ENCODE measurements at places on chromosomes 7 and 10. TPM values are rescaled to one million over a fixed set of nuclear protein-coding genes. Genes with fewer than 3 reads are reported as not detected.
A peak's percentile ranks its signal among the peaks of the same experiment; 100 is the strongest.

- peak; percentile 86 for DNase-seq
Observed at GRCh38 chr7:84529480-84530205, 335.1 kb upstream of the SEMA3A start.

- DNase-seq = no peak
Observed at GRCh38 chr7:114432703-114433102, 18.1 kb downstream of the FOXP2 start.

- DNase-seq = peak; percentile 67
Observed at GRCh38 chr7:82729172-82730030, 285.8 kb upstream of the CACNA2D1 start.

MUC3A gene
- total RNA-seq = not detected
